ENCODE measurements at places on chromosomes 11 and 22. TPM values are rescaled to one million over a fixed set of nuclear protein-coding genes. Genes with fewer than 3 reads are reported as not detected.

Gene OR4S1
- total RNA-seq: not detected

Gene FXYD2
- 19.6 TPM for total RNA-seq

Gene FOLR2
- total RNA-seq: not detected

Gene POLR3H
- 57.7 TPM for total RNA-seq

Gene RDX
- 19.3 TPM for total RNA-seq

Gene SMTNL1
- total RNA-seq: not detected

Gene GAL3ST1
- 1.5 TPM for total RNA-seq

Gene UBQLNL
- 0.82 TPM for total RNA-seq

Gene CD3D
- 336 TPM for total RNA-seq

Gene ZNF215
- total RNA-seq: 0.63 TPM

Measured in T-cell (primary cell).